ENCODE measurements at places on chromosomes 3 and 15. TPM values are rescaled to one million over a fixed set of nuclear protein-coding genes. Genes with fewer than 3 reads are reported as not detected.

GRCh38 chr3:107432013-107432515 is 54.8 kb downstream of the CCDC54 start:
- no peaks in the 10 kb centered on the region for H3K36me3 ChIP-seq
- peaks cover 18% of the 10 kb centered on the region for H3K4me1 ChIP-seq
- H3K27me3 ChIP-seq: no peaks in the 10 kb centered on the region
- H3K4me3 ChIP-seq: peak overlapping the region; percentile 96
- H3K27ac ChIP-seq: peak overlapping the region; percentile 91

GP5 gene
- total RNA-seq: not detected

- no peaks in the 10 kb centered on the region for H3K4me1 ChIP-seq
- H3K36me3 ChIP-seq: no peaks in the 10 kb centered on the region
- no peak overlapping the region for H3K27ac ChIP-seq
- no peak for DNase-seq
- H3K4me3 ChIP-seq: no peak overlapping the region
Measured at GRCh38 chr3:61005591-61005990, 245.7 kb downstream of the FHIT start.

- no peaks in the 10 kb centered on the region for H3K27me3 ChIP-seq
- no peak for DNase-seq
- no peaks in the 10 kb centered on the region for H3K36me3 ChIP-seq
- peak overlapping the region; percentile 64 for H3K27ac ChIP-seq
- H3K4me3 ChIP-seq: no peak overlapping the region
Measured at GRCh38 chr15:61031532-61031931, 197.6 kb downstream of the RORA start.

- H3K36me3 ChIP-seq: no peaks in the 10 kb centered on the region
- peaks cover 6% of the 10 kb centered on the region for H3K4me1 ChIP-seq
- no peak for DNase-seq
- H3K27ac ChIP-seq: peak overlapping the region; percentile 31
Measured at GRCh38 chr15:51720201-51720995, 17.1 kb downstream of the LYSMD2 start.

GRCh38 chr3:135868801-135869200 is 96.7 kb upstream of the PPP2R3A start:
- H3K27me3 ChIP-seq: no peaks in the 10 kb centered on the region
- H3K4me3 ChIP-seq: no peak overlapping the region
- no peaks in the 10 kb centered on the region for H3K36me3 ChIP-seq
- H3K4me1 ChIP-seq: no peaks in the 10 kb centered on the region
- H3K27ac ChIP-seq: no peak overlapping the region

DCLK3 gene
- not detected for total RNA-seq

CPEB1 gene
- total RNA-seq: not detected

GRCh38 chr3:111173328-111173900 is 101.8 kb downstream of the NECTIN3 start:
- H3K36me3 ChIP-seq: no peaks in the 10 kb centered on the region
- H3K4me1 ChIP-seq: no peaks in the 10 kb centered on the region
- H3K4me3 ChIP-seq: no peak overlapping the region
- H3K27ac ChIP-seq: no peak overlapping the region

BDH1 gene
- 198 TPM for total RNA-seq

DNA sequence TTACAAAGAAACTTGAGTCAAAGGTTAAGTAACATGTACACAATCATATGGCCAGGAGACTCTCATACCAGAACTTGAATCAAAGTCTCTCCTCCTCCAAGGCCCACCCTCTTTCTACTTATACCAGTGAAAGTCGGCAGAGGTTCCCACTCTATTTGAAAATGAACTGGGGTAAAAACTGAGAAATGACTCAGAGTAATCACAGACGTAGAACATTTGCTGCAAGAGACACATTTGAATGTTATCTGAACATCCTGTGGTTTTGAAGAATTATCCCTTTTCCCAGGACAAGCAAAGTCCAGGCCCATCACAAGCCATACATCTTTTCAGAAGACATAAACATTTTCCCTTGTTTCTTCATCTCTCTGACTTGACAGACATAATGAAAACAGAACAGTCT is 55.8 kb downstream of the SHOX2 start:
- no peaks in the 10 kb centered on the region for H3K27me3 ChIP-seq
- H3K27ac ChIP-seq: no peak overlapping the region
- no peak overlapping the region for H3K4me3 ChIP-seq
- H3K36me3 ChIP-seq: no peaks in the 10 kb centered on the region
- no peaks in the 10 kb centered on the region for H3K4me1 ChIP-seq

- no peak overlapping the region for H3K27ac ChIP-seq
- H3K4me3 ChIP-seq: no peak overlapping the region
- no peaks in the 10 kb centered on the region for H3K27me3 ChIP-seq
Measured at GRCh38 chr3:5205165-5205941, 17.8 kb downstream of the EDEM1 start.

RPL39L gene
- total RNA-seq: not detected

TICRR gene
- total RNA-seq: not detected

GRCh38 chr3:138692152-138692551 is 83.6 kb downstream of the FAIM start:
- no peak for DNase-seq
- H3K4me3 ChIP-seq: no peak overlapping the region
- peaks cover 2% of the 10 kb centered on the region for H3K4me1 ChIP-seq
- no peaks in the 10 kb centered on the region for H3K27me3 ChIP-seq
- no peak overlapping the region for H3K27ac ChIP-seq
- H3K36me3 ChIP-seq: no peaks in the 10 kb centered on the region

DNA sequence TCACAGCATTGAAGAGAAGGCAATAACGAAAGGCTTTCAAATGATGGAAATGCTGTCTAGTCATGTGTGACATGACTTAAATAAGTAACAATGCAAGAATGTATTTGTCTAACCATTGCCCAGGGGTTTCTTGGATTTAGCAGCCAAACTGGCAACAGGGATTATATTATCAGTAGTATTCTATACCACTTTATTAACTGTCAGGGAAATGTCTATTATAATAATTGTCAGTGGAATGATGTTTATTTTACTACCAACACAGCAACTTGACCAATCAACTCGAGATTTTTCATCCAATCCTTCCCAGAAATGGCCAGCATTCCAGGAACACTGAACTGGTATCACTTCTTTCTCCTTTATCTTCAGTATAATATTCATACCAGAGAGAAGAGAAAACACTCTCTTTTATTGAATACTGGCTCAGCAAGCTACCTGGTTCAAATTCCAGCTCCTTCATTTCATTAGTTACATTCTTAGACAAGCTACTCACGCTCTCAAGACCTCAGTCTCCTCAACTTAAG is 66.2 kb downstream of the FOXP1 start:
- DNase-seq: no peak
- H3K4me3 ChIP-seq: no peak overlapping the region
- no peaks in the 10 kb centered on the region for H3K4me1 ChIP-seq
- no peaks in the 10 kb centered on the region for H3K36me3 ChIP-seq
- no peak overlapping the region for H3K27ac ChIP-seq
- H3K27me3 ChIP-seq: no peaks in the 10 kb centered on the region

NRG4 gene
- 5.1 TPM for total RNA-seq

- H3K27me3 ChIP-seq: no peaks in the 10 kb centered on the region
- H3K27ac ChIP-seq: no peak overlapping the region
- H3K4me1 ChIP-seq: peaks cover 37% of the 10 kb centered on the region
- no peaks in the 10 kb centered on the region for H3K36me3 ChIP-seq
- H3K4me3 ChIP-seq: no peak overlapping the region
- DNase-seq: no peak
Measured at GRCh38 chr15:52483707-52484106, 45.0 kb downstream of the MYO5A start.

PPARG gene
- total RNA-seq: 16.9 TPM
